A549 (cell line): ENCODE measurements at places on chromosomes 2 and 18. TPM values are rescaled to one million over a fixed set of nuclear protein-coding genes. Genes with fewer than 3 reads are reported as not detected.

SIX3 gene
- 0.41 to 0.73 TPM (median 0.59 TPM) in 3 replicates for polyA plus RNA-seq

- DNase-seq, result no peak
Measured at GRCh38 chr2:229300790-229301189, 29.7 kb upstream of the PID1 start.

DNA sequence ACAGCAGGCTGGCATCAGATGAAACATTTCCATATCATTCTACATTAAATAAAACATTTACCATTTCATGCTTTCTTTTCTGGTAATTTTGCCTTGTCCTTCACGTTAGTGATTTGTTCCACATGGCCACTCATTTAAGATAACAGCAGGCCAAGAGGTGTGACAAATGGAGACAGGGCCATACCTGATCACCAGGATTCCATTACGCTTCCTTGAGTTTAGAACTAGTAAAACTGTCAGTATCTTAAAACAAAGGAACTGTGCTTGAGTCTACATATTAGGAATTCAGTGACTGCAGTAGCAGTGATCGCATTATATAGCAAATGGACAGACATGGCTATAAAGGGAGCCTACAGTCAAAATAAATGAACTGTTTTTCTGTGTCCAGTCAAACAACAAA, 155.1 kb upstream of the FSHR start:
- no peak for DNase-seq

GRCh38 chr2:196284144-196284844, 112.9 kb upstream of the STK17B start:
- no peak for DNase-seq

DNA sequence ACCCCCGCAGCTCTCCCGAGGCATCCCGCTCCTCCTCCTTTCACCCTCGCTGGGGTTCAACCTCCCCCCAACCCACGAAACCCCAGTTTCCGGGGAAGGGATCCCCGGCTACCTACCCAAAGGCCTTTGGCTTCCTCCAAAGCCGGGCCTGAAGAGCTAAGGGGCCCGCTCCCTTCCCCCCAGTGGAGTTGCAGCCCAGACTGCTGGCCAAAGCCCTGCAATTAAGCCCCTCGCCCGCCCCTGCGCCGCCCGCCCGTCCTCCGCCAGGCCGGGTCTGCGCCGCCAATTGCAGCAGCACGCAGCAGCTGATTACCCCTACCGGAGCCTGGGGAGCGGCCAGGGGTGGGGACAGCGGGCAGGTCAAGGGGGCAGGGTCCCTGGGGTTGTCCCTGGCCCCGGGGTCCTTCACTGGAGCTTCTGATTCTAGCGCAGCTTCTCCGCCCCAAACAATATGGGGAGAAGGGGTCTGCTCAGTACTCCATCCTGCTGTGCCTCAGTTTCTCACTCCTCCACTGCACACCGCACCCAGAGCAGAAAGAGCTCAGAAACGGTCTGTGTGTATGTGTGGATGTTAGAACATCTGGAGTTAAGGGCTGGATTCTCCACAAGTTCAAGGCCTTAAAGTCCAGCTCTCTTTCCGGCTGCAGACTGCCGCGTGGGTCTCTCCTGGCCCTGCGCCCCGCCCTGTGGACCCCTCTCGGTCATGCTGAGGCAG, 16.9 kb downstream of the WNT10A start:
- no peak for DNase-seq

CROCC2 gene
- polyA plus RNA-seq, result not detected in 3 replicates

DNA sequence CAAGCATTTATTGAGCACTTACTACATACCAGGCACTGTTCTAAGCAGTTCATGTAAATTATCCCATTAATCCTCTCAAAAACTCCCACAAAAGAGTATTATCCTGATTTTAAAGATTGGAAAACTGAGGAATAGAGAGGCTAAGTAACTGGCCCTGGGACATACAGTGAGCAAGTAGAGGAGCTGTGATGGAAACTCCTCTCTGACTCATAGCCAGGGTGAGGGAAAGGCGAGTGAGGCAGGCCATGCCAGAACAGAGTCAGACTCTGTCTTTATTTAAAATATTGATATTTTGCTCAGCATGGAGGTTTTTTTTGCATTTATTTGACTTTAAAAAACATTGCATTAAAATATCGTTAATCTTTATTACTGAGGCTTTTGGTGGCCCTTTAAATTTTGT, 208.0 kb downstream of the LOXHD1 start:
- no peak for DNase-seq

- no peak for DNase-seq
Measured at GRCh38 chr2:9244985-9245544, 38.5 kb downstream of the ASAP2 start.

NAT8 gene
- polyA plus RNA-seq, result not detected in 3 replicates

EFHD1 gene
- 1.3 to 1.5 TPM (median 1.4 TPM) in 3 replicates for polyA plus RNA-seq

FAM228B gene
- 3.0 to 4.9 TPM (median 3.8 TPM) in 3 replicates for polyA plus RNA-seq

- no peak for DNase-seq
Measured at GRCh38 chr2:101623031-101623521, 74.4 kb upstream of the MAP4K4 start.

GRCh38 chr18:37299471-37300304, 265.9 kb downstream of the CELF4 start:
- peak; percentile 92 for DNase-seq

DNA sequence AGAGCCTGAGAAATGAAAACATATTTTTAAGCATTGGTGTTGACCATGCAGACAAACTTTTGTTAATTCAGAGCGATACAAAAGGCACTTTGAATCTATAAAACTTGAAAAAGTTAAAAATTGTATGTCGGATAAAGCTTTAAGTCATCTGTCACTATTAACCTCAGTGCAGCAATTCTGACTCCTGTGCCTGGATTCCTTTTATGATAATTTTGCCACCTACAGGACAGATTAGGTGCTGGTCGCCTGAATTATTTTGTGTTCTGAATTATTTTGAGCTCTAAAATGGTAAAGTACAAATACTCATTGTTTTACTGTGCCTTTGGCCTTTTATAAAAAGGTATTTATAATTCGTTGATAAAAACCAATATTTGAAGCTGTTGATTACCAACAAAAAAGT, 19.4 kb upstream of the RNF138 start:
- DNase-seq, result peak; percentile 28

ADI1 gene
- 78.8 to 84.6 TPM (median 84.3 TPM) in 3 replicates for polyA plus RNA-seq

ASB18 gene
- polyA plus RNA-seq, result not detected in 3 replicates

MC2R gene
- polyA plus RNA-seq, result not detected in 3 replicates

INPP5D gene
- 0.49 to 0.57 TPM (median 0.53 TPM) in 3 replicates for polyA plus RNA-seq

- DNase-seq, result no peak
Measured at GRCh38 chr2:169119123-169119760, 49.9 kb downstream of the DHRS9 start.

HES6 gene
- polyA plus RNA-seq, result 6.1 to 7.5 TPM (median 7.3 TPM) in 3 replicates

DNA sequence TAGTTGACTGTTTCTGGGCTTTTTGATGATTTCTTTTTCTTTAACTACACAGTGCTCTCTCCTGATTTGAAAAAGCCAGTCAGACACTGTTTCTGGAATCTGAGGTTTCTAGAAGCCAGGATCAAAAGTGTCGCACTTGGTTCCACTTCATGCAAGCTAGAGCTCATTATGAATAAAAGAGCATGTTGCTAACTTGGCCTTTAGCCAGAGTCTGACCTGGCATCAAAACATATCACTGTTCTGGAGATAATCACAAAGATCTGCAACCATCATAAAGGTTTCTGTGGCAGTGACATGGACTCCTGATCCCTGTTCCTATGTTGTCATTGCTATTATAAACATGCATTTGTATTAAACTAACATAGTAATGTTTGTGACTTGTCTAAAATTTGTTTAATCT, 76.1 kb upstream of the MAPRE2 start:
- no peak for DNase-seq

GRCh38 chr18:49494660-49495059, 7.6 kb upstream of the C18orf32 start:
- no peak for DNase-seq

CAPN14 gene
- polyA plus RNA-seq, result 0.04 to 0.09 TPM (median 0.08 TPM) in 3 replicates

DOK6 gene
- not detected in 3 replicates for polyA plus RNA-seq

DNA sequence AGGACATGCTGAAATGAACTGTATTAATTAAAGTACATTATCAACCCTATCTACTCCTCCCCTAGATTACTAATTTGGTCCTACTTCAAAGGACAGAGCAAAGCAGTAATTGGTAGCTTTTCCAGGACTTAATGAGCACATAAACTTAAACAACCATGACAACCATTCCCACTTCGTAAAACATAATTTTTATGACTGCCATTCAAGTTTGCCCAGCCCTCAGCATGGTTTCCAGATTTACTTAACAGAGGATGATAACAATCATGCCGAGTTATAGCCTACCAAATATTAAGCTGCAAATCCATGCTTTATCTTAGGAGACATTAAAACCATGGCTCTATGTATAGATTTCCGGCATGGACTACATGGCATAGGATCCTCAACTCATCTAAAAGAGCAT, 401.1 kb upstream of the CHAC2 start:
- DNase-seq, result no peak

DNA sequence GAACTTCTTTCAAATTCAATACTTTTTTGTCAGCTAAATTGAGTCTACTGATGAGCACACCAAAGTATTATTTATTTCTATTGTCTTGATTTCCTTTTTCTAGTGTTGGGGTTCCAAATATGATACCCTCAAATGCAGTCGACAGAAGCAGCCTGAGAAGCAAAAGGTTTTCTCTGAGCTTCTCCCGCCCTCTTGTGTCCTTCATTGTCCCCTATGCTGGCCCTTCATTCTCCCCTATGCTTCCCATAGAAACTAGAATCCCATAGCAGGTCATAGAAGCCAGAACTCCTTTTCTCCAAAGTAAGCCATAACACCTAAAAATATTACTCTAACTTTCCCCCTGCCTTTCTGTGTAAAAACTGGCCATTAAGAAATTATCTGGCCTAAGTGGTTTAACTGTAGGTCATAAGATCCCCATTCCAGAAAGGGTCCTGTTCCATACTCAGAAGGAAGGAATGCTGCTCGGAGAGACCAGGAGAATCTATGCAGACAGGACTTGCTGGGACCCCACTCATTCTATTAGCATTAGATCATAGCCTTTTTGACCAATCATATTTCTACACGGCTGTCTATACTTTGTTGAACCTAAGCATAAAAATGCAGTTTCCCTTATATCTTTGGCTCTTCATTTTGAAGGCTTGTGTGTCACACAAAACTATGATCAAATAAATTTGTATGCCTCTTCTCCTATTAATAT, 764.6 kb upstream of the PKDCC start:
- no peak for DNase-seq

NCKAP5 gene
- 2.9 to 4.1 TPM (median 3.8 TPM) in 3 replicates for polyA plus RNA-seq

POTEC gene
- polyA plus RNA-seq, result not detected in 3 replicates

TUBA4A gene
- polyA plus RNA-seq, result 450 to 495 TPM (median 462 TPM) in 3 replicates

DNA sequence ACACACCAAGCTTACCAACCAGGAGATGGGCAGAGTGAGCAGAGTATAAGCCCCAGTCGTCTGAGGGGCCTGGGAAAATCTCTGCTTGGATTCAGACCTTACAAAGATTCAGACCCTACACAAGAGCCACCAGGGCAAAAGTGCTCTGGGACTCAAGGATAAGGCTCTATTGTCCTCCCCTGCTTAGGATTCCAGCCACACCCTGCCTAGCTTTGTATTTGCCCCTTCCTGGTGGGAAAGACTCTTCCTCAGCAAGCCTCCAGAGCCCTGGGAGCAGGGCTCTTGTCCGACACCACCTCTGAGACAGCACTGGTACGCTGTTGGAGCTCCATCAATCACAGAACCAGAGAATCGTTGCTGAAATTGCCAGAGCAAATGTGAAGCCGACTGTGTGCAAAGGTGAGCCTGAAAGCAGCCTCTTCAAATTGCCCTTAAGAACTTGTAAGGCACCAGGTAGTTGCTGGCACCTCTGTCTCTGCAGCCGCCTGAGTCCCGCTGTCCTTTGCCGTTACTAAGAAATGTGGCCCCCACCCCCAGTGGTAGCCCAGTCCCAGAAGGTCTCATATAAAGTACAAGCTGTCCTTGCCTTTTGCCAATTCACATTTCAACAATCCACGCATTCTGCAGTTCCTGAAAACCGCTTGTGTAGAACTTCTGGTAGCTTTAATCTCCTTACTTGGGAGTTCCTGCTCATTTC, 148.7 kb downstream of the CTIF start:
- DNase-seq, result no peak

DNA sequence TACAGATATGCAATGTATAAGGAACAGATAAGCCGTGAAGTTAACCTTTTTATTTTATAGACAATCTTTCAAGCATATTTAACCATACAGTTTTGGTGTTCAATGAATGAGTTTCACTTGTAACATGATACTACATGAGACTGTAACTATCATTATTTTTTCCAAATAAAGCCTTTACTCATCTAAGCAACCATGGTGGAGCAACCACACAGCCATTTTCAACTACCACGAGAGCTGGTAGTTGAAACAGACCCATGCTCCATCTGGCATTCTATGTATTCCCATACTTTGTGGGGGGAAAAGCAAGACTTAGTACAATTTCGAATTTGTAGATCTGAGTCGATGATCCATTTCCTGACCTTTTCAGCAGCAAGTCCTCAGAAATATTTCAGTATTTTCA, 159.3 kb upstream of the RND3 start:
- DNase-seq, result no peak

CKAP2L gene
- polyA plus RNA-seq, result 14.0 to 17.1 TPM (median 15.9 TPM) in 3 replicates

DNA sequence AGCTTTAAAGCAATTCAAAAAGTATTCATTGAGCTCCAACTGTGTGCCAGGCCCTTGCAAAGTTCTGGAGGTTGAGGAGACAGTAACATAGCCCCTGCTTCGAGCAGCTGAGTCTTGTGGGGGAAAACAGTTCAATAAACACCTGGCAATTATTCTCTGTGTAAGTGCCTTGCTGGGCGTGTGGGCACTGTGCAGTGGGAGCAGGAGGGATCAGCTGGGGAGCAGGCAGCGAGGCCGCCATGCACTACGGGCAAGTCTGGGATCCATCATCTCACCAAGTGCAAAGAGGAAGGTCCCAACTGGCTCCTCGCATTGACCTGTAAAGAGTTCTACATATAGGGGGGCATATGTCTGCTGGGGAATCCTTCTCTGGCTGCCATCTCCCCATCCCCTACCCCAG, 342.2 kb upstream of the HS6ST1 start:
- DNase-seq, result no peak

- no peak for DNase-seq
Measured at GRCh38 chr2:56713161-56713676, 529.4 kb downstream of the CCDC85A start.

MYOM1 gene
- 0.18 to 0.34 TPM (median 0.33 TPM) in 3 replicates for polyA plus RNA-seq

DNA sequence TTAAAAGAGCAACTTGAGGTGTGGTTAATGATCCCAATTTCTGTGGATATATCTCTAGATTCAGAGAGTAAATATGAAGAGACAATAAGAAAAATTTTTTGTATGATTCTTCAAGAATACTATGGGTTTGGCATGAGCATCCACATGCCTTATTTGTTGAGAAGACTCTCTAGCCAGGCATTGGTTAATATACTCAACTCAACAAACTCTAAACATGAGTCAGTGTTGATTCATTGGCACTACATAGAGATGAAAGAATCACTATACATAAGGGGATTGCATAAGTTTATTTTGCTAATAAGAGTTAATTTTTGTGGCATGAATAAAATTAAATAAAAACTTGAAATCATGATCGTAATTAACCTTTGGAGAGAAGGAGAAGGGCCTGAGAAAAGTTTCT, 930.2 kb upstream of the LRRTM1 start:
- no peak for DNase-seq
